ENCODE measurements at places on chromosomes 4 and X.
A peak's percentile ranks its signal among the peaks of the same experiment; 100 is the strongest.

- DNase-seq = no peak
These were observed 40.7 kb downstream of the KLF3 start for GRCh38 chr4:38704622-38705154.

GRCh38 chrX:1026263-1027015 is 186.0 kb downstream of the CRLF2 start:
- peak; percentile 26 for DNase-seq

DNA sequence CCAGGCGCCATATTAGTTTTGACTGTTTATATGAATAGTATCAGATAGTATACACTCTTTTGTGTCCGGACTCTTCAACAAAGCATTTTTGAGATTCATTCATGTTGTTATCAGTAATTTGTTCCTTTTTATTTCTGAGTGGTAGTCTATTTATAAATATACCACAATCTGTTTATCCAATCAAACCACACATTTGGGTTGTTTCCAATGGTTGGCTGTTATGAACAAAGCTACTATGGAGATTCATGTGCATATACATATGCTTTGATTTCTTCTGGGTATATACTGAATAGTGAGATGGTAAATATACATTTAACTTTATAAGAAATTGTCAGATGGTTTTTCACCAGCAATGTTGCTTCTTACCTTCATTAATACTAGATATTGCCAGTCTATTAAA is 36.8 kb upstream of the TAPT1 start:
- DNase-seq = no peak

- no peak for DNase-seq
These were observed 138.9 kb upstream of the TRAM1L1 start for GRCh38 chr4:117224256-117224655.

- DNase-seq = no peak
These were observed 34.3 kb upstream of the ANTXR2 start for GRCh38 chr4:80107374-80107773.

GRCh38 chr4:142550965-142551364 is 295.1 kb downstream of the INPP4B start:
- no peak for DNase-seq

GRCh38 chrX:53163436-53163835 is 61.6 kb downstream of the KDM5C start:
- no peak for DNase-seq

DNA sequence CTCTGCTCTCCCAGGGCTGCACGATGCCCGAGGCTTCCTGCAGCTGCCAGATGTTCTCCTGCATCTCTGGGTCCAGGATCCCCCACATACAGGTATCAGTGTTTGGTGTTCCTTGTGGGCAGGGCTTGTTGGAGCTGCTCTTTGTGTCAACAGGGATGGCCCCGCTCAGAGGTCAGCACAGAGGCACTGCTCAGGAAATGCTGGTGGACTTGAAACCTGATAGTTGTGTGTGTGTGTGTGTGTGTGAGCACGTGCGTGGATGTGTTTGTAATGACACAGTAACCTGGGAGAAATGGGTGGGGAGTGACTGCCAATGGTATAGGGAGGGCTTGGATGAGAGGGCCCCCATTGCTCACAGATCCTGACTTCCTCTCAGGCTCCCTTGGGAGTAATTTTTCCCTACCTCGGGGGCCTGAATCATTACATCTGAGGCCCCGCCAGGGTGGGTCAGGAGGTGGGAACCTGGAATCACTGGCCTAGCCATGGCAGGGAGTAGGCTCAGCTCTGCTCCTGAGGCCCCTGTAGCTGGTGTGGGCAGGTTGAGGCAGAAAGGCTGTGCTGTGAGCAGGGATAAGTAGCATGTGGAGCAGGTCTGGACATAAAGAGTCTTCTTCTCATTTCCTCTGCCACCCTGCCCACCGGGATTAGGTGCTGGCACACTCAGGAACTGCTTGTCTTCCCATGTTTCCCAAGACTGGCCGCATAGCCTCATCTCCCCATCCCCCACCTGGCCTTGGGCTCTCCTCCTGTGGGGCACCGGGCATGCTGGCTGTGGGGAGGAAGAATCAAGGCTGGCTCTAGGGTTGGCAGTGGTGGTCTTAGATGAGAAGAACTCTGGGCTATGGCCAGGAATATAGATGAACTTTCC is 2.5 kb upstream of the EFNB1 start:
- no peak for DNase-seq

- DNase-seq = no peak
These were observed 595.7 kb upstream of the ATOH1 start for GRCh38 chr4:93232883-93233282.

- DNase-seq = no peak
These were observed 9.6 kb downstream of the PPP3CA start for GRCh38 chr4:101337688-101338087.

DNA sequence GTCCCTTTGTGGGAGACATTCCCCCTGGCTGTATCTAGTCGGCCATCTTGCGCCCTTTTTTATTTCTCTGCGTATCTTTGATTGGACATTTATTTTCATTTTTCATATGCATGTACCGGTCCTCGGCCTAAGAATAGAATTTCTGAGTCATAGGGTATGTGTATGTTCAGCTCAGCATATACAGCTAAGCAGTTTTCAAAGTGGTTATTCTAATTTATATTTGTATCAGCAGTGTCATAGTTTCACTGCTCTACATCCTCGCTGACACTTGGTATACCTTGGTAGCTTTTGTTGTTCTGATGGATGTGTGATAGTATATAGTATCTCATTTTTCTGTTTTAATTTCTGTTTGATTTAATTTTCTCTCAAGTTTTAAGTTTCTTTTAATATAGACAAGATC is 38.7 kb downstream of the BEX3 start:
- DNase-seq = no peak

- no peak for DNase-seq
These were observed 445.0 kb downstream of the SPRY1 start for GRCh38 chr4:123841447-123842121.

GRCh38 chr4:131207589-131207988 is 1941.5 kb upstream of the PCDH10 start:
- DNase-seq = no peak

DNA sequence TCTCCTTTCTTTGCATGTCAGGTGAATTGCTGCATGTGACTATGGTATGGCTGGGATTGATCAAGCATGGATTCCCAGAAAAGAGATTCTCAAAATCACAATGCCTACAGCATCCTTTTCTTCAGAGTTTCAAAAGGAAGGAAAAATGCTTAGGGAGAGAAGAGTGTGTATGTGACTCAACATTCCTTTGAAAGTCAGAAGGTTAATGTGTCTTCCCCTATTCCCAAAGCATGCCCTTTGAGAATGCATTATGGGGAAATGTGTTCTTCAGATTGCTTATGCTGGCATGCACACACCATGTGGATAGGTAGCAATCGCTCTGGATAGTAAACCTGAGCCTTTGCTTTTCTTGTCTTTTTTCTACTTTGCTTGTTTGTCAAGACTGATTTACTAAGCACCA is 78.5 kb downstream of the ELOVL6 start:
- DNase-seq = no peak

All from stomach (tissue), 19 donors.